Stimulated activated CD8-positive, alpha-beta memory T cell treated with anti-CD3 and anti-CD28 coated beads, Interleukin-15, amount 100 ng/mL, for 1 hour (primary cell): ENCODE measurements at places on chromosomes 6 and 20.

GRCh38 chr6:74409447-74409846 is 713.4 kb downstream of the CD109 start:
- DNase-seq, result no peak

GRCh38 chr20:62528983-62529891 is 53.4 kb upstream of the GATA5 start:
- DNase-seq, result no peak

GRCh38 chr6:92777146-92777740 is 642.1 kb downstream of the EPHA7 start:
- no peak for DNase-seq

GRCh38 chr20:36474563-36474962 is 66.8 kb upstream of the MYL9 start:
- DNase-seq, result no peak

DNA sequence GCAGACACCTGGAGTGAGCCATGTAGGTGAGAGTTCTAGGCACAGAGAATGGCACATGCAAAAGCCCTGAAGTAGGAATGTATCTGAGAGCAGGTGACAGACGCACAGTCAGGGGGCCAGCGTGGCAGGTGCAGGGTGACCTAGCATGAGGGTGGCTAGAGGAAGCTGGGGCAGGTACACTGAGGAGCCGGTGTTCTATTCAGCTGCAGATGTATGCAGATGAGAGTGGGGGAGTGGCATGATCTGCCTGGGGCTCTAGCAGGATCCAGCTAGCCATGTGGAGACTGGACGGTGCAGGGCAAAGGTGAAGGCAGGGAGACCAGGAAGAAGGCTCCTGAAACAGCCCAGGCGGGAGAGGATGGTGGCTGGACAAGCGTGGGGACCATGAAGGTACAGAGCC is 10.7 kb downstream of the PEDS1 start:
- no peak for DNase-seq
